Fibroblast of skin of abdomen (primary cell): ENCODE measurements at places on chromosomes 11 and 22.

DNA sequence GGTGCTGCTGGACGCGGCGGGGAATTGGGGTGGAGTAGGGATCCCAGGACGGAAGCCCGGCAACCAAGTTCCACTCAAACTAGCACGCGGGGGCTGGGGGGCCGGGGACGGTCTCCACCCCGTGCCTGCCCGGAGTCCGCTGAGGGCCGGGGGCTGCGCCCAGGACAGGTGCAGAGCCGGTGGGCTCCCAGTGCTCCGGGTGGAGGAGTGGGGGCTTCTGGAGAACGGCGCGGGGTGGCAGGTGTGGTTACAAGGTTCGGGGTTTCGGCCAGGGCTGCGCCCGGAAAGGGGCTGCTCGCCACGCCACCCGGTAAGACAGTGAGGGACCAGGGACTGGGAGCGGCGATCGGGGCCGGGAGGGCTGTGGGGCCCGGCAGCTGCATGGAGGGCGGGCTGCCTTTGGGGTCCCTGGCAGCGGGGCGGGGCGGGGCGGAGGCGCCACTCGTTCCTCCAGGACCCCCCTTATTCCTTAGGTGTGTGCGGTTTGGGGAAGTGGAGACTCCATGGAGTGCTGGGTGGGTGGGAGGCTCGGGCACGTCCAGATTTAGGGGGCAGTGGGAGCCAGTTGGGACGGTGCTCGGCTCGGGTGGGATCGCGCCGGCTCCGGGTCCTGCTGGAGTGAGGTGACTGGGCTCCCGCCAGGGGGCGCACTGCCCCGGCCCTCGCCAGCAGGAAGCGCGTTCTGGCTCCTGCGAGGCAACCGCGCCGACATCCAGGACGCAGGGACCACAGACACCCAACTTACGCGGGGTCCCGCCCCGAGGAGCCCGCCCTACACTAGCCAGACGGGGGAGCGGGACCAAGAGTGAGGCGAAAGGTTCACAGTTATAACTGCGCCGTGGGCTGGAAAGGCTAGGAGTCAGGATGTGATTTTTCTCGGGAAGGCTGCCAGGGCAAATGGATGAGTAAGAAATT, 868 bp downstream of the TSPAN18 start:
- DNase-seq: peak; percentile 93

DNA sequence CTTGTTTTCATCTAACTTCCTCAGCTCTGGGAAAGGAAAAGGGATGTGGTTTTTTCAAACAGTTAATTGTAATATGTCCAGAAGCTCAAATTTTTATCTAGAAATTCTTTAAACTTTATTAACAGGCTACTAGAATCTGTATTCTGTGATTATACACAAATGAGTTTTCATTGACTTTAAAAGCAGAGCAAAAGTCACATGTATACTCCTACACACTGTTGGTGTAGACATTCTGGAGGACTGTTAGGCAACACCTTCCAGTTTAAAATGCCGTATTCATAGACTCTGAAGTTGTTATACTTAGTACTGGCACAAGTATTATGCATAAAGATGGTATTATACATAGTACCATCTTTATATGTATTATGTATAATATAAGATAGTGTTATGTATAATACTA, 64.9 kb downstream of the SPECC1L start:
- no peak for DNase-seq

- DNase-seq: no peak
These were observed 2.1 kb upstream of the SHANK3 start for GRCh38 chr22:50670513-50670912.

DNA sequence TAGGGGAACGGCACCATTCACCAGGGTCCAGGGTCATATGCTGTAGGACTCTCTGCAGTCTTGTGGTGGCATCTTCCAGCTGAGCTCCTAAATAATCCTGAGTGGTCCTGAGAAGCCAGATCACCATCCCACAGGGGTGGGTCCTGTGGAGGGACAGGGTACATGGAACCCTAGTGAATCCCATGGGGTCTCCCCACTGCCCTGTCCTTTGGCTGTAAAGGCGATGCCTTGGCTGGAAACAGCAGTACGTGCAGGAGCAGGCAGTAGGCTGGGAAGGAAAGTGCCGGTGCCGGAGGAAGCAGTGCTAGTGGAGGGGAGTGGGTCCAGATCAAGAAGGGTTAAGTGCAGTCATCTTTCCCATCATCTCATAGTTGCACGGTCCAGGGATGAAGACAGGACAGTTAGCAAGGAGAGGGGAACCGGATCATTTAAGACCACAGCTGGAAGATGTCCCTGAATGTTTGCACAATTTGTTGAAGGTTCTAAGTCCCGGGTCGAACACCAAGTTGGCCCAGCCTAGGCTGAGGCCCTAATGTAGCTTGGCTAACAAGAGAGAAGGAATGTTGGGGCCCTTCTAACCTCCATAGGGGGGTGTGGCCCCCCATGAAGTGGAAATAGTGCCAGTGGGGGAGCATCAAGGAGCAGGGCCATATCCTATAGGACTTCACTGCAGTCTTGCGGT, 18.1 kb downstream of the TSPAN32 start:
- DNase-seq: no peak

GRCh38 chr11:121610706-121611105, 157.9 kb upstream of the SORL1-AS1 start:
- no peak for DNase-seq

DNA sequence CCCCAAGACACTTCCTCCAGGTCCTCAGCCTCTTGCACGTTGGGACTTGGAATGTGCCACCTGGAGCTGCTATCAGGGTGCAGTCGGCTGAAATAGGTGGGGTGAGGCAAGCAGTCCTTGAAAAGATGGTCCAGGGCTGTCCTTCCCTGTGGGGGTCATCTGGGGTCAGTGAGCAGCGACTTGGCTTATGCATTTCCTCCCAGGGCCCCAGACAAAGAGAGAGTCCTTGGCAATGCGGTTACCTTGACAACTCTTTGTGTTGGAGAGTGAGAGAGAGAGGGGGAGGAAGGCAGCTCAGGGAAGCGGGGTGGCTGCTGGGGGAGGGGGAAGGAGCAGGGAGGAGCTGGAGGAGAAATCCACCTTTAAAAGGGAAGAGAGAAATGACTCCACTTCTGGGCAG, 93.8 kb downstream of the MIAT start:
- DNase-seq: peak; percentile 37

DNA sequence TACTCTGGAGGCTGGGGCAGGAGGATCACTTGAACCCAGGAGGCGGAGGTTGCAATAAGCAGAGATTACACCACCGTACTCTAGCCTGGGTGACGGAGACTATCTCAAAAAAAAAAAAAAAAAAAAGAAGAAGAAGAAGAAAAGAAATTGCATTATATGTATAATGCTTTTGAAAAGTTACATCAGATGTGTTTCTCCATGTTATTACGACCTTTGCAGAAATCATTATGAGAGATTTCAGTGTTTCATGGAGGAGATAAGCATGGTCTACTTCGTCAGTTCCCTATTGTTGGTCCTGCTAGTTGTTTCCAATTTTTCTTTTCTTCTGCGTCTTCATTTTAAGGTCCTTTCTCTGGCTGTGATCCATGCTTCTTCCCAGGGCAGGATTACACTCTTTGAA, 3.0 kb downstream of the MIAT start:
- no peak for DNase-seq

GRCh38 chr11:119306373-119306890, 10.5 kb downstream of the MCAM start:
- DNase-seq: peak; percentile 50

GRCh38 chr11:33638608-33639007, 62.0 kb downstream of the C11orf91 start:
- DNase-seq: no peak

DNA sequence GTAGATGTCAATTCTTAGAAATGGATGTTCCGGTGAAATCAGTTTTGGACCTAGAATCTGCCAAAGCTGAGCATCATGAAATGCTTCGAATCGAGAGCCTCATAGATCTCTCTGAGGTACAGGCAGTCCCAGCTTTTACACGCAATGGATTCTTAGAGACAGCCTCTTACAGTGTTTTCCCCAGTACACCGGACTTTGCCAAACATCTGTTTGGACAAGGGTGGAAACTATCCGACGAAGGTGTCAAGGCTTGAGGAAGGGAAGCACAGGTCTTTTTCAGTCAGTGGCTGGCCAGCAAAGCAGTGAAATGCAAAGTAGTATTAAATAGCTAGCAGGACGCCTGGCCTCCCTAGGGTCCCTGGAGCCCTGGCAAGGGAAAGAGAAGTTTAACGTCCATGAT, 4.9 kb downstream of the GRK3 start:
- DNase-seq: no peak

GRCh38 chr11:90756617-90757016, 533.8 kb upstream of the CHORDC1 start:
- no peak for DNase-seq

DNA sequence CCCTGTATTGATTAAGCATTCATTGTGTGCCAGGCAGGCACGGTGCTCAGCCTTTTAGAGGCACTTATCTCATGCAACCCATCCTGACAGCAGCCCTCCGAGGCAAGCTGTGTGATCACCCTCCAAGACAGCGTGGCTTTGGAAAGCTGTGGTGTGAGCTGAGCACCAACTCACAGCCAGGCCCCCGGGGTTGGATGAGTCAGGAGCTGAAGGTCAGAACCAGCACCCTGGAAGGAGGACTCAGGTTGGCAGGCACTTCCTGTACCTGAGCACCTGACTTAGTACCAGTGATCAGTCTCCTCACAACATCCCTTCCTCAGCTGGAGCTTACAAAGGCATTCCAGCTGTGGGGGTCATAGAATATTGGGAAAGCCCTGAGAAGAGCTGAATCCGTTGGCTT, 9.0 kb downstream of the PATZ1 start:
- no peak for DNase-seq

DNA sequence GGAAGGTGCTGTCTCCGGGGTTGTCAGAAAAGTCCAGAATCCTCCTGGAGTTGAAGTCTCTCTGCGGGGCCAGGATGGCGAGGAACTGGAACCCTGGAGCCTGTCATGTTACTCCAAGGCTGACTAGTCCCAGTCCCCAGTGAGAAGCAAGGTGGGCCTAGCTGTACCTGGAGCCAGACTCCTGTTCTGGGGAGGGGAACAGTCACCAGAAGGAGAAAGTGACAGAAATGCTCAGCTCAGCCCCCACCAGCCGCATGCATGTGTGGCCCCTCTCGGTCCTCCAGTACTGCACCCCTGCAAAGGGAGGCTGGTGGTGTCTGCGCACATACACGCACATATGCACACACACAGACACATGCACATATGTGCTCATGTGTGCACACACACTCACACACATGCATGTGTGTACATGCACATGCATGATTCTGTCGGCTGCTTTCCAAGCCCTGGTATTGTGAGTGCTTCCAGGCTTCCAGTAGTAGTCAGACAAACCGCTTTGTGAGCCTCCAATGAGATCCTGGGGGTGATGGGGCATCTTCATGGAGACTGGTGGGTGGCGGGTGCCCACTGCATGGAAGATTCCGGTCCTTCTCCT, 54.3 kb downstream of the RTL6 start:
- DNase-seq: no peak

DNA sequence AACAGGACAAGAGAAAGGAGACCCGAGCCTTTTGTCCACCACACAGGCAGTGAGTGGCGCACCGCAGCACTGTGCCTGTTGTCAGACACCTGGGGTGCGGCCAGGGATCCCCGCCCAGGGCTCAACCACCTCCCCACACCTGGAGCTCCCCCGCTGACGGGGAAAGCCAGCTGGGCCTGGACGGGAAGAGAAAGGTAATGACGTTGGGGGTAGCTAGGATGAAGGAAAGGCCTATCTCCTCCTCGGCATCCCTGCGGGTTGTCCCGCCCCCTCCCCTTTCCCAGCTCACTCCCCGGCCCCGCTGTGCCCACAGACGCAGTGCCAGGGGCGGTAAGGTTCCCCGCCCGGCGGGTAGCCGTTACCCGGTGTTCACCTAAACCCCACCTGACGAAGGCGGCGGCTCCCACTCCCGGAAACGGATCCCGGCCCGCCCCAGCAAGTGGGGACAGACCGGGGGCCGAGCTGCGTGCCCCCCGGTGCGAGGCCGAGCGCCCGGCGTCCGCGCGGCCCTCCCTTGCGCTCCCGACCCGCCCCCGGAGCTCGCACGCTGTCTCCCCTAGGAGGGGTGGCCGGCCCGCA, 495 bp downstream of the HYOU1 start:
- no peak for DNase-seq

DNA sequence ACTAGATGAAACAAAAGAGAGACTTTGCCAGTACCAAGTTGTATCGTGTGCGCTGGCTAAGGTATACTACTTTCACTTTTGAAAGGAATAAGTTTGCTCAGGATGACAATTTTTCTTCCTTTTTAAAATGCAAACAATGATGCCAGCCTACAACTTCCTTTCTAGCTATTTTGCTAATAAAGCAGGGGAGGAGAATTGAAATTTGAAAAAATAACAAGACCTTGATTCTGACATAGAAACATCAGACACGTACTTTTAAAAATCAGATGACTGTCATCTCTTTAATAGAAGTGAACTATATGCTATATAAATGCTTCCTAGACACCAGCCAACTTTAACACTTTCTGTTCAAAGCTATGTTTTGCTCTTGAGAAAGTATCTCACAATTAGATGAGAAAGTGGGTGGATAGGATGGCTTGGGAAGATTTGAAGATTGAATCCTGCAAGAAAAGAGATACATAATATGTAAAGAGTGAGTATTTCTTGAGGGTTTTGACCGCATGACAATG, 41.7 kb upstream of the BLID start:
- no peak for DNase-seq

- DNase-seq: no peak
These were observed 18.9 kb downstream of the MUC15 start for GRCh38 chr11:26553182-26553581.

DNA sequence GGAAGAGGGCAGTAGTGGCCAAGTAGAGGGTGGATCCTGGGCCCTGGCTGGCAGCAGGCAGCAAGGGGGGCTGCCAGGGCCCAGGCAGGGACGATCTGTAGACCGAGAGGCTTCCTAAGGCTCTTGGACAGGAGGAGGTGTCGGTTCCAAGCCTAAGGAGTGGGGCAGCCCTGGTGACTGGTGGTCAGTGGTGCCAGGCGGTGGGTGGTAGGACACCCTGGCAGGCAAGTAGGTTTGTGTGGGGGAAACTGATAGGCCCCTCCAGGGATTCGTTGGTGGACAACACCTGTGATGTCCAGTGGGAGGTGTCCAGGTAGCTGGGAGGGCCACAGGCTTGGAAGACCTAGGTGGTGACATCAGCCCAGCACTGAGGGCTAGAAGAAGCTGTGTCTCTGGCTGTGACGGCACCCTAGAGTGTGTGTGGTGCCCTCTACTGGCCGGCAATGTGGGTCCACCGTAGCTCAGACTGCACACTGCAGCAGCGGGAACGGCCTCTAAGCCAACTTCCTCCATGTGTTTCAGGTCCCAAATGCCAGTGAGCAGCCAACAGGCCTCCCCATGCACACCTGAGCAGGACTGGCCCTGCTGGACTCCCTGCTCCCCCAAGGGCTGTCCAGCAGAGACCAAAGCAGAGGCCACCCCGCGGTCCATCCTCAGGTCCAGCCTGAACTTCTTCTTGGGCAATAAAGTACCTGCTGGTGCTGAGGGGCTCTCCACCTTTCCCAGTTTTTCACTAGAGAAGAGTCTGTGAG, 9.4 kb upstream of the SAMM50 start:
- DNase-seq: peak; percentile 55
